ENCODE measurements at places on chromosomes 3 and 15.

GRCh38 chr3:159828542-159828943, 160.1 kb upstream of the IL12A start:
- peak; percentile 80 for DNase-seq

GRCh38 chr15:98382139-98382538, 266.2 kb upstream of the IGF1R start:
- DNase-seq: no peak

- peak; percentile 58 for DNase-seq
These were observed 145.2 kb upstream of the CBLB start for GRCh38 chr3:106013971-106014370.

GRCh38 chr3:152210697-152211096, 58.0 kb upstream of the MBNL1 start:
- DNase-seq: no peak

GRCh38 chr3:82053236-82053635, 291.8 kb upstream of the GBE1 start:
- DNase-seq: no peak

DNA sequence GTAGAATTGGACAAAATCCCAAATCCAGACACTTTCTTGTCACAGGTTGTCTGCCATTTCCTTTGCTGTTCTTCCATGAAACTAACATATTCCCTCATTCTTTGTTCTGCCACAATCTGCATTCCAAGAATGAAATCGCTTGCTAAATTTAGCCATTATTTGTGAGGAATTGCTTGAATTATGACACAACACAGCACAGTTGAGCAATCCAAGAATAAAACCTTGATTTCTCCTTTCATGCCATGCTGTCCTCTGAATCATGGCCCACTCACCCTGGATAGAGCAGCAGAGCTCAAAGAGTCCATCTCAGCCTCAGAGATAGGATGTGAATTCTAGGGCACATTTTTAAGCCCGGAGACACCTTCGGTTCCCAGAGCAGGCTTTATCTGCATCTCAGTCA, 35.2 kb upstream of the GREM1 start:
- DNase-seq: no peak

All from HFF-Myc (cell line).